ENCODE measurements at places on chromosomes 16 and 17.

DNA sequence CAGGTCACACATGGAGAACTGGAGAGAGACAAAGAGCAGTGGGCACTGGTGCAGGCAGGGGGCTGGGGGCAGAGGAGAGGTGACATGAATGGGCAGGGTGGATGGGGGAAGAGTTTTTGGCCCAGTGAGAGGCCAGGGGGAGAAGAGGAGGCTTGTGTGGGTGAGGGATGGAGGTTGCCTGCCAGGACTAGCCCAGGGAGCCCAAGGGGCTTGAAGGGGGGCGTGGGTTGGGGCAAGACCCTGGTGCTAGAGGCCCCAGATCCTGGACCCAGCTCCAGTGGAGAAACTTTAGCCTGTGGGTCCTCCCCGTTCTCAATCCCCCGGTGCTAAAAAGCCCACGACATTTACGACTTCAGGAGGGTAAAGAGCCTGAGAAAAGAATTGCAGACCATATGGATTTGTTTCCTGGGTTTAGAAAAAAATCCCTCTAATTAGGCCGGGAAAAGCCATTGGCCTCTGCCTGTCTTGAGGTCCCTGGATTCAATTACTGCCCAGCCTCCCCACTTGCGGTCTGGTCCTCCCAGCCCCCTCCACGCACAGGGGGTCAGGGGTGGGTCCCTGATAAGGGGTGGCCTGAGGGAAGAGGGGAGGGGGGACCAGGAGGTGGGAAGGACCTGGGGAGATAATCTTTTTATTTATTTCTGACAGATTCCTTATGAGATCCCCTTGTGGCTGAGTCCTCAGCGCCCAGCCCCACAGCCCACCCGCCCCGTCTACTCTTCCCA lies 33.0 kb downstream of the NGFR start:
- DNase-seq = no peak

DNA sequence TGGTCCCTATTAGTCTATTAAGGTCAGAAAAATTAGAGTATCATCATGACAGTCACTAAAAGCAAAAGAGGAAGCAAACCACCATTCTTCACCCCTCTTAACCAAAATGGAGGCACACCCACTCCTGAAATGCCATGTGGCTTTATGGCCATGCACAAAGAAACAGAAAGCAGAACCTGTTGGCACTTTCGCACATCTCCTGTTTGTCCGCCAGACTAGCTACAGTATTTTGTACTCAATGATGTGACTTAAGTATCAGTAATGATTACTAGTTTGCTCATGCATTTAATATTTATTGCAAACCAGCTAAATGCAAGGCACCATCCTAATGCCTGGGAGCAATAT lies 70.2 kb upstream of the GNAO1 start:
- no peak for DNase-seq

DNA sequence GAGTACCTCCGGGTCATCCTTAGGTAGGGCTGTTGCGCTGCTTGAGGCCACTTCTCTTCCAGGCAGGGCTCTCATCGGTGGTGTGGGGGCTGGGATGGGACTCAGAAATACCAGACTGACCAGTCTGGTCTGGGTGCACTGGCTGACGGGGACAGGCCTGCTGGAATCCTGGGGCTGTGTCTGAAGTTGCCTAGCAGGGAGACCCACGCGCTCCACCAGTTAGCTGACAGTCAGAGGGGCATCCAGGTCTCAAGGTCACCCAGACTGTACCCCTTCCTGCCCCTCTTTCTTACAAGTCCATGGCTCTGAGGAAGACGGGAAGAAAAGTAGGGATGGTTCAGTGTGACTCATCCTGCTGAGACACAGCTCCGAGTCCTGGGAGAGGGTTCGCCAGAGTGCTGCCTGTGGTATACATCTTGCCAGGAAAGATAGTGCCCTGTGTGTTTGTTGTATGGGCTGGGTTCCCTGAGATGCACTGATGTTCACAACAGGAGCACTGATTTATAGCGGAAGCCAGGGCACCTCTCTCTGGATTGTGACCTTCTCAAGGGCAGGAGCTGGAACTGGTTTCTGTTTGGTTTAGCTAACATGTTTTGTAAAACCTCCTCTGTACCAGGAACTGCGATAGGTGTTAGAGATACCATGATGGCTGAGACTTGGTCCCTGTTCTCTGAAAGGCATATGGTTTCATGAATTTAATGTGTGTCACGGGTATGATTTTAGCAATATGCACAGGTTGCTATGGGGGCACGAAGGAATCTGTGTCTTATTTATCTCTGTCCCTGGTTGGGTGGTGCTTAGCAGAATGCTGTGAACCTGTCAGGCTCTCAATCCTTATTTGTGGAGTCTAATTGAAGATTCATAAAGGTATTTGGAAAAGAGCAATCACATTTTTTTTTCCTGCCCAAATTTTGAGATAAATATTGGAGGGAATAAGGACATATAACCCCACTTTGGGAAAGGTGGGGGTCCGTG lies 97.5 kb downstream of the OR1D5 start:
- DNase-seq = no peak

- no peak for DNase-seq
Observed at GRCh38 chr16:89801800-89802199, 14.6 kb downstream of the FANCA start.

DNA sequence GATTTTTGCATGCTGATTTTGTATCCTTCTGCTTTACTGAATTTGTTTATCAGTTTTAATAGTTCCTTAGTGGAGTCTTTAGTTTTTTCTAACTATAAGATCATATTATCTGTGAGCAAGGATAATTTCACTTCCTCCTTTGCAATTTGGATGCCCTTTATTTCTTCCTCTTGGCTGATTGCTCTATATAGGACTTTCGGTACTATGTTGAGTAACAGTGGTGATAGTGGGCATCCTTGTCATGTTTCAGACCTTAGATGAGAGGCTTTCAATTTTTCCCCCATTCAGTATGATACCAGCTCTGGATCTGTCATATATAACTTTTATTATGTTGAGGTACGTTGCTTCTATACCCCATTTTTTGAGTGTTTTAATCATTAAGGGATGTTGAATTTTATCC lies 224.5 kb upstream of the CNTNAP4 start:
- no peak for DNase-seq

DNA sequence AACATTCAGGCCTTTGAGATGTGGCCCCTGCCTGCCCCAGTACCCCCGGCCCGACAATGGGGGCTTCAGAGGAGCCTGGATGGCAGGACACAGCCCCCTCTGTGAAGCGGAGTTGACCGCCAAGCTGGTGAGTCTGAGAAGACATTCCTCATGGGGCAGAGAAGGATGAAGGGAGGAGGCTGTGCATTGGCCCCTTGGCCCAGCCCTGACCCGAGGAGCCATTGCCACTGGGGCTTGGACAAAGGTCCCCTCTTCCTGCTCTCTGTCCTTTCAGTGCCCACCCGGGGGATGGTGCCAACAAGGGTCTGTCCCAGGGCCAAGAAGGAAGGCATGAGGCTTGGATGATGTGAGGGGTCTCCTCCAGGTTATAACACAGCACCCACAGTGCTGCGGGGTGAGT lies 30.9 kb upstream of the PHB1 start:
- no peak for DNase-seq
